ENCODE measurements at places on chromosomes 1 and 21.

GRCh38 chr1:33168556-33169289 is 13.1 kb downstream of the TRIM62 start:
- no peak for DNase-seq

- DNase-seq = no peak
Observed at GRCh38 chr1:245987219-245987545, 519.9 kb downstream of the SMYD3 start.

DNA sequence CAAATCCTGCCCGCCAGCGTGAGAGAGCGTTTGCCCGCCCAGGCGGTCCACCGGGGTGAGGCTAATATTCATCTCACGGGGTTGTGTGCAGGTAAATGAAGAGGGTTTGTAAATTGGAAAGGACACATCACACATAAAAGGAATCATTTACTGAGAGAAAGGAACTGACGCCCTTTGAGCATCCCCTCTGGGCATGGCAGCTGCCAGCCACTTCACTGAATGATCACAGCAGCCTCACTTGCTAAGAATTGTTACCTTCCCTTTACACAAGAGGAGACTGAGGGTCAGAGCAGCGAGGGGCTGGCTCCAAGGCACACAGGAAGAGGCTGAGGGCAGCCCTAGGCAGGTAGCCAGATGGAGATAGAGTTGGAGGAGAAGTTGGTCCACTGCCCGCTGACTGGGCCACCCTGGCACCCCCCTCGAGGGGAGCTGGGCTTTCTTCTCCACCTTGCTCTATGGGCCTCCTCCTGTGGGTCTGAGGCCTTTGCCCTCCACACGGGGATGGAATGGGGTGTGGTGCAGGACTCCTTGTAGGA is 96.0 kb downstream of the FOXD2 start:
- no peak for DNase-seq

DNA sequence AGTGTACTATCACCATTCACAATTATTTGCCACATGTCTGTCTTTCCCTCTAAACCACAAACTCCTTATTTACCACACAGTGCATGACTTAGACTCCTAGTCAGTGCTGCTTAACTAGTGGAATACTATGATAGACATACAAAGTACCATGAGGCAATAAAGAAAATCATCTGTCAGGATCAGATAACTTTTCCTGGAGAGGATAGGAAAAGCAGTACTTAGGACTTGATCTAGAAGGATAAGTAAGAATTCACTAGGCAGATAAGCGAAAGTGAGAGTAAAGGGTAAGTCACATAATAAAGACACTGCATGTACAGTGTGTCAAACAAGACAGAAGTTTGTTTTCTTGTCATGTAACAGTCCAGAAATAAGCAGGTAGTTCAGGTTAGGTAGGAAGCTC is 21.2 kb upstream of the TSPAN1 start:
- DNase-seq = no peak

GRCh38 chr1:41414716-41415306 is 53.6 kb downstream of the FOXO6 start:
- DNase-seq = no peak

GRCh38 chr1:115595279-115596079 is 46.3 kb upstream of the VANGL1 start:
- DNase-seq = peak; percentile 91

- peak; percentile 56 for DNase-seq
Observed at GRCh38 chr1:84301004-84301784, at the start of gene SAMD13. Gene SAMD13 (plus strand): TSS chr1:84301708. CDS start chr1:84303235, 1,527 bp downstream.

GRCh38 chr1:62327360-62328055 is 8.3 kb upstream of the KANK4 start:
- DNase-seq = no peak

GRCh38 chr1:33002006-33002405 is 34.7 kb downstream of the AK2 start:
- DNase-seq = no peak

All from skin of body (tissue), 3 donors.